ENCODE measurements at places on chromosomes 6 and 20. TPM values are rescaled to one million over a fixed set of nuclear protein-coding genes. Genes with fewer than 3 reads are reported as not detected.

GRCh38 chr6:41654151-41654697 is 16.0 kb downstream of the MDFI start:
- no peak for DNase-seq

GRCh38 chr6:147852772-147853171 is 344.3 kb downstream of the SAMD5 start:
- DNase-seq = no peak

- no peak for DNase-seq
Observed at GRCh38 chr6:152130441-152130840, 323.0 kb downstream of the ESR1 start.

Gene PHF10
- 77.9 TPM for total RNA-seq

DNA sequence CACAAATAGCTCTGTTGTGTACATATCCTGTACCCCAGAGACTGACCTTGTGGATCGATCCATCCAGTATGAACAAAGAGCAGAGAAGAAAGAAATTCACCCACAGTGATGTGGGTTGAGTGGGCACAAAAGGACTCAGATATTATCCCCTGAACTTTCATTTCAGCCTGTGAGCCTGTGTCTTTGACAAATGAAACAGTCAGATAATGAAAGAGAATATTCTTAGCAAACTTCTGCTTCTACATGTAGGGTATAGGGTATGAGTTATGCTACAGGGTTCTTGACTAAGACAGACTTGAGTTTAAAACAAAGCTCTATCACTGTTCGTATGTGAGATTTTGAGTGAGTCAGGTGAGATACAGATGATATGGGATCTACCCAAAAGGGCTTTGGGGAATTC is 359.7 kb downstream of the MAFB start:
- DNase-seq = no peak

DNA sequence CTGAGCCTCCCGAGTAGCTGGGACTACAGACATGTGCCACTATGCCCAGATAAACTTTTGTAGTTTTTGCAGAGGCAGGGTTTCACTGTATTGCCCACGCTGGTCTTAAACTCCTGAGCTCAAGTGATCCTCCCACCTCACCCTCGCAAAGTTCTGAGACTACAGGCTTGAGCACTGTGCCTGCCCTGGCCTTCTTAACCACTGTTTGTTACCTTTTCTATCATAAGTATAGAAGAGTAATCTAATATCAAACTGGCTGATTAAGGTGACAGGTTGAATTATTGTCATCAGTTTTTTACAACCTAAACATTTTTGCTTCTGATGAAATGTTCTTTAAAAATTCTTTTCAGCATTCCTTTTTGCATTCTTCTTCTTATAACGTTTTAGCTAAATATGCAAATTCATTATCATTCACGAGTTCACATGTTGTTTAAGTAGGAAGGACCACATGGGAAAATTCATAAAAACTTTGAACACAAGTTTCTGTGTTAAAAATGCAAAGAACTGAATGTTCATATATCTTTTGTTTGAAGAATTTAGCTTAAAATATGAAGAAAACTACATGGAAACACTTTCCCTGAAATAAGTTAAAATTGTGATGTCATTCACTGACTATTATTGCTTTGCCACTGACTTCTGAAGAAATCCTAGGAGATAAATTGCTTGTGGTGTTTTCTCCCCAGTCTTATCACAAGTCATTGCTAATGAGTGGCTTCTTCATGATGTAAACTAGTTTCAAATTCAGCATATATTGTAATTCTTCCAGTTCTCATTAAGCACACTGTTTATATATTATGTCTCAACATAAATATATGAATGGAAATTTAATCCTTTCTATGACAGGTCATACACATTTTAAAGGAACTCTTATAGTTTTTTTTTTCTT is 106.7 kb downstream of the ADGRB3 start:
- DNase-seq = no peak

DNA sequence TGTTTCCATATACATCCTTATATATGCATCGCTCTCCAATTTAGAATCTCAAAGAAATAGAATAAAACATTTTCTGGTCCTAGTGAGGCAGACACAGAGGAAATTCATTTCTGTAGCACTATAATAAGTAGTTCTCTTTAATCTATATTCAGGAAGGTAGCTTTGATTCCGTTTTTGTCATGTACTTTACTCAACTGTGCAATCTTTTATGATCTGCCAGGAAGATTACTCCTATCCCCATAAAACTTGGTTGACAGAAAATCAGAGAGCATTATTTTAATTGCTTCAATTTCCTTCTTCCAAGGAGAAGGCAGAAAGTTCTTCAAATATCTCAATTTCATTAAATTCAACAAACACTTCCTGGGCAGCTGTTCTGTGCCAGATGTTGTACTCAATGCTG is 10.6 kb upstream of the CLIC5 start:
- no peak for DNase-seq

Gene KIAA1755
- total RNA-seq = not detected

GRCh38 chr20:18639501-18639979 is 51.7 kb downstream of the DTD1 start:
- no peak for DNase-seq

DNA sequence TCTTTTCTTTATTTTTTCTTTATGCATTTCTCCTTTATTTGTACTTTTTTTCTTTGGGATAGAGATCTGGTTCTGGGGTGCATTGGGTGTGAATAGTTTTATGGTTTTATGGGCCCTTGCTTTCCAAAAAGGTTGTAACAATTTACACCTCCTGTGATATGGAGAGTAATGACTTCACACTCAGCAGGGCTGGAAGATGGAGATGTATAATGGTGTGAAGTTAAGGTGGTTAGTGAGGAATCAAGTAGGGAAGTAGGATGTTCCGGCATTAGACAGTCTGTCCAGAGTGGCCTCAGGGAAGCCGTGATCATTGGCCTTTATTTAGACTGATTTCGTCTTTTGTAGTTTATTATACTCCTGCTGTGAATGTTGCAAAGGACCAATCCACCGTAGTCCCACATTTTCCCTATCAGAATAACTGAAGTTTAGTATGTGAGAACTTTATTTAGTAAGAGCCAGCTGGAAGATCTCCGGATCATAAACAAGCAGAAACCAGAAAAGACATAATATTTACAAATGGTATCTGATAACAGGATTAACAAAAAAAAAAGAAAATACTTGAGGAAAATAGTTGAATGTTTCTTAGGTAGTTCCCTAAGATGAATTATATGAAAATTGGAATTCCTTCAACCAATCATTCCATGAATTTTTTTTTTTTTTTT is 255.5 kb downstream of the TBC1D7 start:
- no peak for DNase-seq

All from activated CD4-positive, alpha-beta memory T cell treated with anti-CD3 and anti-CD28 coated beads for 36 hours (primary cell).